Melanocyte of skin (primary cell): ENCODE measurements at places on chromosomes 7 and 10. TPM values are rescaled to one million over a fixed set of nuclear protein-coding genes. Genes with fewer than 3 reads are reported as not detected.

Gene HMX3
- not detected in 2 replicates for total RNA-seq

Gene CDHR1
- under 0.01 TPM in 1 of 2 replicates, not detected in the other for total RNA-seq

Gene AKR1C1
- total RNA-seq, result 0.67 and 1.1 TPM in 2 replicates

Gene ADCY1
- total RNA-seq, result 20.0 and 35.6 TPM in 2 replicates

Gene AGR3
- not detected in 2 replicates for total RNA-seq

Gene CCNJ
- total RNA-seq, result 15.6 and 16.0 TPM in 2 replicates
